Stomach (tissue), 19 donors: ENCODE measurements at places on chromosomes 6 and 20. TPM values are rescaled to one million over a fixed set of nuclear protein-coding genes. Genes with fewer than 3 reads are reported as not detected.

DNA sequence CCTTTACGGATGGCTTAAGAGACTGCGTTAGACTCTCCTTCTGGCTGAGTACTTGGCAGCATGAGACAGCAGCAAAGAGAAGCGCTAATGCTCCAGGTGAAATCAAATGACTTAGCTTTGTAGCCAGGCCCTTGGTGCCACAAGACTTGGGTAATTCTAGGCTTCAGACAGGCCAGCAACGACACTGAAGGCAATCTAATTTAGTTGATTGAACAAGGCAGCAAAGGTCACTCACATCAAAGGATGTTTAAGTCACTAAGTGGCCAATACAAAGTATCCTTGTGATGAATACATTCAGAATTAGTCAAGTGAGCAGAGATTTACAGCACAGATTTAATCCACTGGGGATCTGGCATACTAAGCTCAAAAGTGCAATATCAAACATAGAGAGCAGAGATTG is 113.2 kb downstream of the FAM83B start:
- H3K4me3 ChIP-seq: no peak overlapping the region
- no peaks in the 10 kb centered on the region for H3K36me3 ChIP-seq
- H3K27me3 ChIP-seq: no peaks in the 10 kb centered on the region
- H3K4me1 ChIP-seq: no peaks in the 10 kb centered on the region
- H3K27ac ChIP-seq: no peak overlapping the region
- DNase-seq: no peak

- no peaks in the 10 kb centered on the region for H3K27me3 ChIP-seq
- DNase-seq: no peak
- H3K4me3 ChIP-seq: no peak overlapping the region
- H3K36me3 ChIP-seq: peaks cover 45% of the 10 kb centered on the region
- peaks cover 70% of the 10 kb centered on the region for H3K4me1 ChIP-seq
These were observed 88.2 kb downstream of the TCP11 start for GRCh38 chr6:35052694-35053565.

DNA sequence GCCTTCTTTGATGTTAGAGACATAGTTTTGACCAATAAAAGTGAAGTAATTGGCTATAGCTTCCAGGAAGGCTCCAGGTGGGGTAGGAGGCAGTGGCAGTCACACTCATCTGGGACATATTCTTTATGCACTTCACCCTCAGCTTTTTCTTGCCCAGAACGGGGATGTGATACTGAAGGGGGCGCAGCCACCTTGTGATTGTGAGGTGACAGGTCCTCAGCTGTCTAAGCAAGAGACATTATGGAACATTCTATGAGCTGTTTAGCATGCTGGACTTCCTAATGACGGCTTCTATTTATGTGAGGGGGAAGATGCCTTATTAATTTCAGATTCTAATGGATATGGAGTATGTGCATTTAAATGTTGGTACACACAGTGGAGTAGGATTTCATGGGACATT is 151.3 kb upstream of the ZFP64 start:
- no peak overlapping the region for H3K27ac ChIP-seq
- no peaks in the 10 kb centered on the region for H3K27me3 ChIP-seq
- H3K4me3 ChIP-seq: no peak overlapping the region
- no peak for DNase-seq

DNA sequence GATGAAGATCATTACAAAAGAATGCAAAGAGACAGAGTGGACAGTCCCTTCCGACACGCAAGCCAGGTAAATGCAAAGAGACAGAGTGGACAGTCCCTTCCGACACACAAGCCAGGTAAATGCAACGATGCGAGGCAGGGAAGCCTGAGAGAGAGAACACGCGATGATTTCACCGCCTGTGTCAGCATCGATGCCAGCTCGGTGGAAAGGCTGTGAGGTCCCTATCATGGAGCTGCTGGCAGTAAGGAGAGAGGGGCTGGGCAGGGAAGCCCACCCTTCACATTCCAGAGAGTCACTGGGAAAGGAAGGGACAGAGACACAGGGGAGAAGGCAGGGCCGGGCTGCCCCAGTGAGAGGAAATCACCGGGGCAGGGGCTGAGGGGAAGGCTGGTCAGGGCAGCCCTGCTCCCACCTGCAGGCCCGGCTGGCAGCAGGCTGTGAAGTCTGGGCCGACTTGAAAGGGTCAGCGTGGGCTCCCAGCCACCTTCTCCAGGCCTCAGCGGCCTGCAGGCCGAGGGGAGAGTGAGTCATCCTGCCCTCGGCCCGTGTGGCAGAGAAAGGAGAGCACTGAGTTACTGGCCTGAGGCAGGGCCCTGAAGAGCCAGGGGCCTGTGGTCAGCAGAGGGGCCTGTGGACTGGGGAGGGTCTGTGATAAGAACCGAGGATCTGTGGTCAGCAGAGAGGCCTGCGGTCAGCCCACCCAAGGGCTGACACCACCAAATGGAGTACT is 80.4 kb downstream of the DACT2 start:
- no peaks in the 10 kb centered on the region for H3K27me3 ChIP-seq
- H3K4me1 ChIP-seq: no peaks in the 10 kb centered on the region
- H3K27ac ChIP-seq: no peak overlapping the region
- no peak overlapping the region for H3K4me3 ChIP-seq

DNA sequence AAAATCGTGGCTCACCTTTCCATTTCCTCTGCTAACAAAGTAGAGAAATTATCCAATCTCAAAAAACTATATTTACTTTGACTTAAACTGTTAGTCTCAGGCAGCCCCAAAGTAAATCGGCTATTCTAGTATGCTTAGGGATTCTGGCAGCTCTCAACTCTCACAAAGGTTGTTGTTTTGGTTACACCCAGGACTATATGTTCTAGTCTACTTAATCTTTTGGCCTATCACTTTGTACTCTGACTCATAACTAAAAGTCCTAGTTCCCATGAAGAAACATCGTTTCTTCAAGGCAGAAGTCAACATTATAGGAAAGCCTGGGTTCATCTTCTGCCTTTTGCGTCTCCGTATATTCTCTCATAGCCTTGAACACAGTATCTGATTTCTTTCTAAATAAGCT is 42.3 kb downstream of the MYLK4 start:
- DNase-seq: no peak
- no peaks in the 10 kb centered on the region for H3K4me1 ChIP-seq
- no peak overlapping the region for H3K27ac ChIP-seq

Gene SRMS
- total RNA-seq: 0.87 TPM
